ENCODE measurements at places on chromosomes 16 and 17.

- DNase-seq, result no peak
These were observed 77.4 kb downstream of the ANKFN1 start for GRCh38 chr17:56230660-56231059.

- no peak for DNase-seq
These were observed 9.5 kb upstream of the PNPO start for GRCh38 chr17:47931848-47932247.

- DNase-seq, result no peak
These were observed 30.2 kb upstream of the RASD1 start for GRCh38 chr17:17526369-17526768.

GRCh38 chr17:80363120-80363515 lies 51.8 kb upstream of the ENDOV start:
- no peak for DNase-seq

GRCh38 chr16:83974475-83974874 lies 6.4 kb downstream of the NECAB2 start:
- DNase-seq, result no peak

DNA sequence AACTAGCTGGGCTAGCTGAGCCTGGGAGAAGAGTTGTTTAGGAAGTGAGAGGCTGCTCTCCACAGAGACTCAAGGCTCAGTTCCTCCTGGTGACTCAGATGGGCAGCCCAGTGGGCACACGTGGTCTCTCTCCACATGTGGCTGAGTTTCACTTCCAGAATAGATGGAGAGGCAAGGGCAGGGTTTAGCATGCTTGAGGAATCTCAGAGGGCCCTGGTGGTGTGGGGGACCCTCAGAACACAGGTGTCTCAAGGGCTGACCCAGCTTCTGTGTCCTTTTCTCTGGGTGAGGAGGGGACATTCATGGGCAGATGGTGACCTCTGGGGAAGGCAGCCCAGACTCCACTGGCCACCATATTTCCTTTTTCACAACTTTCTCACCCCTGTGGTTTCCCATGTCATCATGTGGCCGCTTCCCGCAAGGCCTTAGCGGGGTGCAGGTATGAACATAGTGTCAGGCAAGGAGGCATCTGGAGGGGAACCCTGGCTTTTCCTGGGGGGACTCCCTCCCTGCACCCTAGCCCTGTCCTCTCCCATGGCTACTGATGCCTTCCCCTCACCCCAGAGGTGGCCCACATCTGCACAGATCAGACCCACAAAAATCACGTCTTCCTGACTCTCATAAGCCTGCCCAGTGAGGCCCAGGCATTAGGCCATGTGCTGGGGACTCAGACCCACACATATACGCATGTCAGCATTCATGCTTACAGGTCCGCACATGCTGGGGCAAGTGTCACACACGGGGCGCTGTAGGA lies 3.3 kb downstream of the GRN start:
- DNase-seq, result no peak

DNA sequence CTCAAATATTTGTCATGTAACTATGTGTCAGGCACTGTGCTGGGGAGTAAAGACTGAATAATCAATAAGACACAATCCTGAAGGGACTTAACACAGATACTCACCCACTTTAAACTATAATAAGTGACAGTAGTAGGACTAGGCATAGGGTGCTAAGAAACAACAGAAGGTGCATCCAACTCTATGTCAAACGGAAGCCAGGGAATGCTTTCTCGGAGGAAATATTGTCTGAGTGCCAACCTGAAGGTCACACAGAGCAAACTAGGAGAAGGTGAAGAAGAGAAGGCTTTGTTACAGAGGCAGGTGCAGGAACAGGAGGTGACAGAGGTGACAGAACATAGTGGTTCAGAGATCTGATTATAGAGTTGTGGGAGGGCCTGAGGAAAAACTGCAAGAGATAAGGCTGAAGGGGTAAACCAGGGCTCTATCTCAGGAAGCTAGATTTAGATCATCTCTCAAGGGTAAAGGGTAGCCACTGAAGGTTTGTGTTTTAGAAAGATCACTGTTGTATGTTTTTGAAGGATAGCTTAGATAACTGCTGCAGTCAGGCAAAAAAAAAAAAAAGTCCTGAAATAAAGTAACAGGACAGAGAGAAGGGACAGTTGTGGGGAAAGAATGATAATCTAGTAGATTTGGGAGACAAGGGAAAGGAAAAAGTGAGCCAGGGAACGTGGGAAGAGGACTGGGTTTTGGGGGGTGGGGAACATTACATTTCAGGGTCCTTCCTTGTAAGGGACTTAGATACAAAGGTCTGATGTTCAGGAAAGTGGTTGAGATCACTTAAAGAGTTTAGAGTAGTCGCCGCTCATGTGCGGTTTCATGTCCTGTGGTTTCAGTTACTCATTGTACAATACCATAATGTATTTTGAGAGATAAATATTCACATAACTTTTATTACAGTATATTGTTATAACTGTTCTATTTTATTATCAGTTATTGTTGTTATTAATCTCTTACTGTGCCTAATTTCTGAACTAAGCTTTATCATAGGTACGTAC lies 85.6 kb upstream of the NETO2 start:
- DNase-seq, result no peak

All from urinary bladder (tissue), 4 donors.